ENCODE measurements at places on chromosomes 2 and 18. TPM values are rescaled to one million over a fixed set of nuclear protein-coding genes. Genes with fewer than 3 reads are reported as not detected.

The CLIP4 gene
- polyA plus RNA-seq = 9.6 TPM

The GPR75 gene
- polyA plus RNA-seq = 0.11 TPM

The CPLX4 gene
- not detected for polyA plus RNA-seq

The ASXL3 gene
- polyA plus RNA-seq = not detected

The SLC66A2 gene
- polyA plus RNA-seq = 36.7 TPM

The LIMS2 gene
- polyA plus RNA-seq = 0.30 TPM

The IL36A gene
- not detected for polyA plus RNA-seq

The DYNAP gene
- polyA plus RNA-seq = not detected

The ATL2 gene
- polyA plus RNA-seq = 17.6 TPM

The PSMA8 gene
- not detected for polyA plus RNA-seq

The GULP1 gene
- 1.9 TPM for polyA plus RNA-seq

The DIPK1C gene
- not detected for polyA plus RNA-seq

The NEURL3 gene
- polyA plus RNA-seq = not detected

The RIT2 gene
- polyA plus RNA-seq = not detected

The PAX3 gene
- not detected for polyA plus RNA-seq

The SERPINB3 gene
- 0.58 TPM for polyA plus RNA-seq

The MZT2A gene
- polyA plus RNA-seq = 197 TPM

The LOXL3 gene
- polyA plus RNA-seq = 1.8 TPM

The HNMT gene
- polyA plus RNA-seq = 0.89 TPM

The CTAGE1 gene
- not detected for polyA plus RNA-seq

The ACADL gene
- 0.08 TPM for polyA plus RNA-seq

The EMILIN1 gene
- 0.25 TPM for polyA plus RNA-seq

The UGT1A3 gene
- polyA plus RNA-seq = 0.58 TPM

The AFF3 gene
- not detected for polyA plus RNA-seq

The RFTN2 gene
- polyA plus RNA-seq = not detected

The C2orf80 gene
- polyA plus RNA-seq = not detected

The WNT10A gene
- 4.1 TPM for polyA plus RNA-seq

The MALL gene
- 56.1 TPM for polyA plus RNA-seq

The PPP1R1C gene
- 9.2 TPM for polyA plus RNA-seq

The FIGN gene
- polyA plus RNA-seq = 0.57 TPM
